Renal pelvis (tissue), 12 donors: ENCODE measurements at places on chromosomes 11 and 22. TPM values are rescaled to one million over a fixed set of nuclear protein-coding genes. Genes with fewer than 3 reads are reported as not detected.

The RASL10A gene
- polyA plus RNA-seq: not detected

The CASP4 gene
- 18.2 TPM for polyA plus RNA-seq

The ROBO3 gene
- polyA plus RNA-seq: 30.2 TPM

The DNAJB13 gene
- 5.4 TPM for polyA plus RNA-seq

The TUB gene
- 25.4 TPM for polyA plus RNA-seq

The SCN4B gene
- polyA plus RNA-seq: 2.5 TPM

DNA sequence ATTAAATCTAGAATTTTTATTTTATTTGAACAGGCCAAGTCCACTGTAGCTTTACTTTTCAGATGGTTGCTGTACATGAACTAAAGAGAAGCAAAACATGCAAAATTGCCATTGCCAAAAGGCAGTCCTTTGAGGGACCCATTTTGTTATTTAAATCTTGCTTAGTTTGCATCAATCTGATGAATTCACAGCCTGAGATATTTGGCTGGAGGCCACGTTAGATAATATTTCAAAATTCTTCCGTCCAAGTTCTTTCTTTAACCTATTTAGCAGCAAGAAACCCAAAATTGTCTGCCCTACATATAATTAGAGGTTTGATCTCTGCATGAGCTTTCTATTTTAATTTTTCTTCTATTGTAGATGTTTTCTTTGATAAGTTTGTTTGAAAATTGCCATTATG is 1706.9 kb upstream of the RAG2 start:
- DNase-seq: no peak

- no peak for DNase-seq
These were observed 77.4 kb upstream of the OR5AK2 start for GRCh38 chr11:56911312-56911711.

DNA sequence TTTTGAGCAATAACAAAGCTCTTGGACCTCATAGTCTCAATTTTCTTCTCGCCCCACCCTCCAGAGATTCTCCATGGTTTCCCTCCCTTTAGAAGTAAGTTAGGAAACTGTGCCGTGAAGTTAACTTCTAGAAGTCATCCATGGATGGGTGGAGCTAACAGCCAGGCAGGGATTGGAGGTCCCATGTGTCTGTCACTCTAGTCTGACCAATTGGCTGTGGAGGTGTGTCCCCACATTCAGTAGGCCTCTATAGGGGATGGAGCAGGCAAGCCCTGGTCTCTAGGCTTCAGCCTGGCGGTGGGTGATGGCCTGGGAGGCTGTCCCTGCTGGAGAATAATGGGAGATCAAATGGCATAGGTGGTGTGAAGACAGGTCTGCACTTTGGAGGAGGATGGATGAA is 50.7 kb downstream of the TP53I11 start:
- no peak for DNase-seq

- no peak for DNase-seq
These were observed at the start of gene SLC22A6 for GRCh38 chr11:62984451-62984991. SLC22A6 (minus strand) TSS chr11:62984967; CDS start chr11:62984690, 277 bp downstream.

DNA sequence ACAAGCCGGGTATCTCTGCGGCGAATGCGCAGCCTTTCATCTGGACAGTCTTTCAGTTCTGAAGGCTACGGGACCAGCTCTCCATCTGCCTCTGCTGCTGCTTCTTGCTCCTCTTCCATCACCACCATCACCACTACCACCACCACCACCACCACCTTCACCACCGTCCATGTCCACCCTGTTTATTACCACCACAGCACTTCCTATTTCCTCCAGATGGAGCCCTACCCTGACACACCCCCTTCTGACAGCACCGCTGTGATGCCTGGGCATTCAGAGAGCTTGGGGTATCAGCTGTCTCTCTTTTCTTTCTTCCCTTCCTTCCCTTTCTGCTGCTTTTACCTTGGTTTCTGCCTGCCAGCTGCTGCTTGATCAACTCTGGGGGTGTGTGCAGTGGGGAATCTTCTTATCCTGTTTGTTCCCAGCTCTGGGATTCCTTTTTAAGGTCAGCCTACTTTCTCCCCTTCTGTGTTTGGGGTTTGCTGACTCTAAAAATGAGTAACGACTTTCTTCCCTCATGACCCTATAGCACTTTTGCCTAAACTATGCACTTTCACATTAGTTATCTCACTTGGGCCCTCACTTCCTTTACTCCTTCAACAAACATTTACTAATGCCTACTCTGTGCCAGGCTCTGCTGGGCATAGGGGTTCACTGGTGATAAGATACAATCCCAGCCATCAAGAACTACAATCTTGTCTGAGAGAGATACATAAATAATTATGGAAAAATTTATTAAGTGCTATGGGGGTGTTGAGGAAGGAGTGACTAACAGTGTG is 7.8 kb upstream of the RRM1 start:
- DNase-seq: no peak

- DNase-seq: no peak
These were observed 69.1 kb downstream of the FCHSD2 start for GRCh38 chr11:73072935-73073481.

DNA sequence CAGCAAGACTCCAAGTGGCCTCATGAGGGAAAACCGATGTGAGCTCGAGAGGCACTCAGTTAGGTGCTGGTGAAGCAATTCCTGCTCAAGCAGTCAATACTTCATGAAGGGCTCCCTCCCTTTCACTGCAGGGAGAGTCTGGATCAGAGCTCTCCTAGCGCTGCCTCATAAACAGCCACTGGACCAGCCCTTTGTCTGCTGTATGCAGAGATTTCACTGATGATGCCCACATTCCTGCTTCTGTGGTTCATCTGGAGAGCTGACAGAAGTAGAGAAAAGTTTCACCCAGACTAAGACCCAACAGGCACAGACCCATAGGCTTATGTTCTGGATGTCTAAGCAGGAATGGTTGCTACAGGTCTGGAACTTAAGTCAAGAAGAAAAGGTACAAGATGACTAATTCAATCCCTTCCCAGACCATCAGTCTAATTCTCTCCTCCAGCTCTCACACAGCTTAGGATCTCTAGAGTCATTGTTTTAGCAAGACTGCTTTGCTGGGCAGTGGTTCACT is 4.0 kb downstream of the UCP2 start:
- no peak for DNase-seq

GRCh38 chr11:130555251-130555841 is 106.9 kb downstream of the ADAMTS15 start:
- no peak for DNase-seq

GRCh38 chr11:5625281-5625680 is 480 bp downstream of the TRIM34 start:
- DNase-seq: no peak

GRCh38 chr11:66639066-66639813 is 737 bp downstream of the RBM4 start:
- peak; percentile 43 for DNase-seq

GRCh38 chr22:45225732-45226502 is 14.8 kb downstream of the KIAA0930 start:
- DNase-seq: no peak

GRCh38 chr22:43476341-43476740 is 64.5 kb downstream of the MPPED1 start:
- DNase-seq: no peak

GRCh38 chr22:25193548-25193947 is 6.1 kb upstream of the CRYBB3 start:
- peak; percentile 38 for DNase-seq

DNA sequence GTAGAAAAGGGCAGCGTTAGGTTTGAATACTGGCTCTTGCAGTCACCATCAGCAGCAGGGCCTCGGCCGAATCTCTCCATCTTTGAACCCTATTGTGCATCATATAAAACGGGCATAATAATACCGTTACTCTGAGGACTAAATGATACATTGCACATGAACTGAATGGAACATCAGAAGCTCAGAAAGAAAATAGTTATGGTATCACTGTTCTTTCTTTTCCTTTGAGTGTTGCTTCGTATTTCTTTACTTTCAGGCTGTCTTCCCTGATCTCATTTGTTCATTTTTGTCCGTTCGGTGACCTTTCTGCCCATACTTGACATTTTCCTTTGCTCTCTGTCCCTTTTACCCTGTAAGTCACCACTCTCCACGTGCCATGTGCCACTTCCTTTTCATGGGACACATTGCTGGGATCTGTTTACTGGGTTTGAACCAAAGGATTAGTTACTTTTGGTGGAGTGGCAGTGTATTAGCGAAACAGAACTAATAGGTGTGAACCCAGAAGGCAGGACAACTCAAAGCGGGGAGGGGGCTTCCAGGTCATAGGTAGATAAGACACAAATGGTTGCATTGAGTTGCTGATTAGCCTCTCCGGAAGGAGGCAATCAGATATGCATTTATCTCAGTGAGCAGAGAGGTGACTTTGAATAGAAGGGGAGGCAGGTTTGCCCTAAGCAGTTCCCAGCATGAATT is 717 bp upstream of the ZNF202 start:
- no peak for DNase-seq

GRCh38 chr22:27801202-27801615 is 347 bp downstream of the MN1 start:
- DNase-seq: no peak

DNA sequence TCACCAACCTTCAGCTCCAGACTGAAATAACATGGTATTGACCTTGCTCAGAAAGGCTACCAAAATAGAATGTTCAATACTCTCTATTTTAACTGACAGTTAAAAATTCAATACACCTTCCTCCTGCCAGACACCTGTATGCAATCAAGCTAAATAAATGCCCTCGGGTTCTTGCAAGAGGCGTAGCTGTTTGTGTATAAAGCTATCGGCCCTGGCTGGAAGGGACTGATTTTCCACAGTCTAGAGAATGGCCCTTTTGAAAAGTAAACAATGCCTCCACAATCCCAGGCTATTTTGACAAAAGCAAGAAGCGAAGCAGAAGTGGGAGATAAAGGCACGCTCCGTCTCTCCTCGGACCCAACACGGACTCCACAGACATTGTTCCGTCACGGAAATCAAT is 791.2 kb downstream of the BRD1 start:
- no peak for DNase-seq

- DNase-seq: no peak
These were observed 396.6 kb downstream of the TENM4 start for GRCh38 chr11:79044201-79044600.

DNA sequence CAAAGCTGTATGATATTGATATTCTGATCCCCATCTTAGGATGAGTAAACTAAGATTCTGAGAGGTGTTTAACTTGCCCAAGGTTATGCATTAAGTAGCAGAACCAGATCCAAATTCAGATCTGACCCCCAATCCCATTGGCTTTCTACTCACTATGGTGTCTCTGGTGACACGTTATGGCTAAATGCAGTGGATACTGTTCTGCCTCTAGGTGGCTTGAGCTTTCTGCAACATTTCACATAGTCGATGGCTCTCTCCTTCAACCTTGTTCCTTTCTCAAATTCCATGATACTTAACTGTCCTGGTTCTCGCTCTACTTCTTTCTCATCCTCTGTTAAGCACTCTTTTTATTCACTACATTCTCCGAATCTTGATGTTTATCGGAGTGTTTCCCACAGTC is 9.4 kb downstream of the C11orf97 start:
- no peak for DNase-seq

GRCh38 chr11:129248618-129249017 is 56.5 kb upstream of the ARHGAP32 start:
- DNase-seq: no peak

- no peak for DNase-seq
These were observed 5.6 kb downstream of the DDB2 start for GRCh38 chr11:47220401-47220821.

DNA sequence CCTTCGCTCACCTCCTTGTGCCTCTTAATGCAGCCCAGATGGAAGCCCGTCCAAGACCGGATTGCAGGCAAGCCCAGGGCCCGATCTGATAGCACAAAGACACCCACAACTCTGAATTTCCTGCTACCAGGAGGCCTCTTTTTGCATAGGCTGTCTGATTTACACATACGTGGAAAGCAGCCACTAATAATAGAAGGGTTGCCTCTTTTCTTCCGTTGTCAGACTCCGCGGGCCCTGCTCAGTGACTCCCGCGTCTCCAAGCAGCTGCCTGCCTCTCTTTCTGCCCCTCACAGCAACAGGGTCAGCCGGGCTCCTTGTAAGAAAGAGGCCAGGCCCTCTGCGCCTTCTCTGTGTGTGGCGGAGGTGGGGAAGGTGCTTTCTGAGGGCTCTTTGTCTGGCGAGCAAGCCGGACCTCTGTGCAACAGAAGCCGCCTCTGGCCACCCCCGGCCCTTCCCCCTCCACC is 26.7 kb downstream of the FLI1 start:
- peak; percentile 55 for DNase-seq

DNA sequence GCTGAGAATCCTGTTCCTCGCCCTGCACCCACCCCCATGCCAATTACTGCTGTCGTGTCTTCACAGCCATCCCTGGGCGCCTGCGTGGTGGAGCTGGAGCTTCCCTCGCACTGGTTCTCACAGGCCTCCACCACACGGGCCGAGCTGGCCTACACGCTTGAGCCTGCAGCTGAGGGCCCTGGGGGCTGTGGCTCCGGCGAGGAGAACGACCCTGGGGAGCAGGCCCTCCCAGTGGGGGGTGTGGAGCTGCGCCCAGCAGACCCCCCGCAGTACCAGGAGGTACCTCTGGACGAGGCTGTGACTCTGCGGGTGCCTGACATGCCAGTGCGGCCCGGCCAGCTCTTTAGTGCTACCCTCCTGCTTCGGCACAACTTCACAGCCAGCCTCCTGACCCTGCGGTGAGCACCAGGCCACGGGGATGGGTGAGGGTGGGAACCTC is 4.3 kb downstream of the TMEM132A start:
- DNase-seq: no peak

DNA sequence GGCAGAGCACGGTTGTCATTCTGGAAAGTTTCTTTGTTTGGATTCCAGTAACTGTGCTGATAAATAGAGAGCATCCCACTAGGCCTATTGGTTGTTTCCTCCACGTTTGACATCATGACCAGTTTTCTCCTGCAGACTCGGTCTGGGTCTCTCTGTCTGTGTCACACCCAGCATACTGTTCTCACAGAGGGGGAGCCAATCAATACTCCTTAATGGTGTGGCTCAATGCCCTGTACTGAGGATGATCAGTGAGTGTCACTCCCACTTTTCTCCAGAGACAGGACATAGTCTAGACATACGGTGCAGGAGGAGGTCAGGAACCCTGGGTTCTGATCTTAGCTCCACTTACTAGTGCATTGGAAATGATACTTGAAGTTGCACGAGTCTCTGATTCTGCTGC is 88.2 kb upstream of the BLID start:
- DNase-seq: no peak
